ENCODE measurements at places on chromosomes 4 and X. TPM values are rescaled to one million over a fixed set of nuclear protein-coding genes. Genes with fewer than 3 reads are reported as not detected.

- no peaks in the 10 kb centered on the region for H3K36me3 ChIP-seq
- H3K4me1 ChIP-seq = peaks cover 28% of the 10 kb centered on the region
- peak within 1 kb of the TSS; percentile 87 for H3K27ac ChIP-seq
Observed at GRCh38 chr4:186265683-186266652, at the start of gene F11. Gene F11 (plus strand): TSS chr4:186266189. CDS start chr4:186267137, 948 bp downstream.

GRCh38 chr4:66014146-66014765 lies 344.0 kb upstream of the EPHA5 start:
- H3K4me3 ChIP-seq = no peak overlapping the region
- H3K27me3 ChIP-seq = no peaks in the 10 kb centered on the region
- DNase-seq = no peak
- H3K4me1 ChIP-seq = no peaks in the 10 kb centered on the region

- no peaks in the 10 kb centered on the region for H3K36me3 ChIP-seq
- no peak overlapping the region for H3K27ac ChIP-seq
- H3K4me3 ChIP-seq = no peak overlapping the region
- no peaks in the 10 kb centered on the region for H3K27me3 ChIP-seq
- H3K4me1 ChIP-seq = no peaks in the 10 kb centered on the region
Observed at GRCh38 chr4:105715692-105716278, 7.2 kb downstream of the GSTCD start.

GRCh38 chr4:54999003-54999402 lies 126.4 kb downstream of the KDR start:
- no peaks in the 10 kb centered on the region for H3K36me3 ChIP-seq
- H3K27me3 ChIP-seq = no peaks in the 10 kb centered on the region
- H3K4me3 ChIP-seq = no peak overlapping the region

- DNase-seq = no peak
- H3K36me3 ChIP-seq = no peaks in the 10 kb centered on the region
- no peaks in the 10 kb centered on the region for H3K4me1 ChIP-seq
- H3K27ac ChIP-seq = no peak overlapping the region
Observed at GRCh38 chr4:52954560-52955170, 92.5 kb downstream of the RASL11B start.

DNA sequence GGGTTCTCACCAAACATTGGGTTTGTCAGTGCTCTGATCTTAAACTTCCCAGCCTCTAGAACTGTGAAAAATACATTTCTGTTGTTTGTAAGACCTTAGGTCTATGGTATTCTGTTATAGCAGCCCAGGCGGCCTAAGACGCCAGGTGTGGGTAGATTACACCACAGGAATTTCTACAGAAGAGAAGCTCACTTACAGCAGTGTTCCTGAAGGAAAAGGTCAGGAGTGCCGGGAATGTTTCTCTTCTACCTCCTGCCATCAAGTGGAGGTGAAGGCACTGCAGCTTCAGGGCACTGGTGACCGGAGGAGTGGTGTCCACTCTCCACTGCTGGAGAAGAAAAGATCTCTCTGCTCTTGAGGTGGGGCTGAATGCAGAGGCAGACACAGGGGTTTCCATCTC lies 45.7 kb downstream of the FHDC1 start:
- H3K36me3 ChIP-seq = no peaks in the 10 kb centered on the region
- H3K4me1 ChIP-seq = no peaks in the 10 kb centered on the region
- H3K4me3 ChIP-seq = no peak overlapping the region
- H3K27ac ChIP-seq = no peak overlapping the region
- H3K27me3 ChIP-seq = no peaks in the 10 kb centered on the region

DNA sequence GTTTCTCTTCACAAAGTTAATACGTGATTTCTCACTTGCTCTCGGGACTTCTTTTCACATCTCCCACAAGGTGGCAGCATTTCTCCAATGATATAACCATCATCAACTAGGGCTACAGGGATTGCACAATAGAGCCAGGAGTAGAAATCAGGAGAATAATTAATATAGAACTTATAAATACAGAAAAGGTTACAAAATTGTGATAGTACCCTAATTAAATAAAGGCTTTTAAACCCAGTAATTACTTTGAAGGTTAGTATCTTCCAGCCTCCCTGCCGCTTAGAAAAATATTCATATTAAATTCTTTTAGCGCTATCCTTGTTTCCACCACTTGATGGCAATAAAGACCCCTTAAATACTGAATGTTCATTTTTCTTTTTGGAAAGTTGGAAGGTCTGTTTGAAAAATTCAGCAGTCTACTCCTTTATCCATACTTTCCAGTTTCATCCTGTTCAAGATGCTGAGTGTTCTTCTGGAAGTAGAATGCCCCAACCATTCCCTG lies 65.8 kb downstream of the RASGEF1B start:
- H3K27me3 ChIP-seq = no peaks in the 10 kb centered on the region
- no peak overlapping the region for H3K27ac ChIP-seq
- peak overlapping the region; percentile 12 for H3K4me3 ChIP-seq
- no peaks in the 10 kb centered on the region for H3K36me3 ChIP-seq
- DNase-seq = peak; percentile 54
- H3K4me1 ChIP-seq = no peaks in the 10 kb centered on the region

GRCh38 chr4:83361416-83362103 lies 26.9 kb upstream of the HPSE start:
- no peak for DNase-seq
- H3K4me3 ChIP-seq = no peak overlapping the region
- H3K27ac ChIP-seq = no peak overlapping the region
- H3K27me3 ChIP-seq = no peaks in the 10 kb centered on the region
- no peaks in the 10 kb centered on the region for H3K36me3 ChIP-seq

- no peaks in the 10 kb centered on the region for H3K36me3 ChIP-seq
- no peaks in the 10 kb centered on the region for H3K27me3 ChIP-seq
- peak overlapping the region; percentile 87 for H3K4me3 ChIP-seq
Observed at GRCh38 chr4:76950956-76951671, 1.6 kb downstream of the SEPTIN11 start.

DNA sequence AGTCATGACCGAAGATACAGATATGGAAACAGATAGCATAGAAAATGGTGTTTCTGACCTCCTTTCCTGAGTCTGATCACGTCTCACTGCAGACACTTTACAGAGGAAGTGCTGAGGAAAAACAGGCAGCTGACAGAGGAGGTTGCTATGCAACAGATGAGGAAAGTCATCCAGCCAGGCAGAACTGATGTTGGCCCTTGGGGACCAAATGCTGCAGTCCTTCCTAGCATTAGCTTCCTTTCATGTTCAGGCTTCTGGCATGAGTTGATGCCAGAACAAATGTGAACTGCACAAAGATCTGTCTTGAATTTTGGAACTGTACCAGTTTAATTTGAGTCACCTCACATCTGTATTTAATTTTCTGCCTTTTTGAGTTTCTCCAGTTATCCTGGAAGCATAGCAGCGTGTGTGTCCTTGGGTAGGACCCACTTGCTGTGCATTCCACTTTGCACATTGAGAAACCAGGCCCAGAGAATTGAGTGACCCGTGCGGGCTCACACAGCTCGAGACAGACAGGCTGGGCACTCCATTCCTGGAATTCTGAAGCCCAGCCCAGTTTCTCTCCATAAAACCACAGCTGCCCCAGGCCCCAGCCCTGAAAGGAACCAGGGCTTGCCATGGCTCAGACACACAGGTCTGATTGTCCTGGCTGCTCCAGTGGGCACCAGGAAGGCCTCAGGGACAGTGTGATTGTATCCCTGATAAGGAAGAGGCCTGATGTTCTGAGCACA lies 1.4 kb upstream of the MAGED1 start:
- H3K27me3 ChIP-seq = no peaks in the 10 kb centered on the region
- no peak overlapping the region for H3K27ac ChIP-seq
- no peaks in the 10 kb centered on the region for H3K4me1 ChIP-seq
- no peak for DNase-seq

DNA sequence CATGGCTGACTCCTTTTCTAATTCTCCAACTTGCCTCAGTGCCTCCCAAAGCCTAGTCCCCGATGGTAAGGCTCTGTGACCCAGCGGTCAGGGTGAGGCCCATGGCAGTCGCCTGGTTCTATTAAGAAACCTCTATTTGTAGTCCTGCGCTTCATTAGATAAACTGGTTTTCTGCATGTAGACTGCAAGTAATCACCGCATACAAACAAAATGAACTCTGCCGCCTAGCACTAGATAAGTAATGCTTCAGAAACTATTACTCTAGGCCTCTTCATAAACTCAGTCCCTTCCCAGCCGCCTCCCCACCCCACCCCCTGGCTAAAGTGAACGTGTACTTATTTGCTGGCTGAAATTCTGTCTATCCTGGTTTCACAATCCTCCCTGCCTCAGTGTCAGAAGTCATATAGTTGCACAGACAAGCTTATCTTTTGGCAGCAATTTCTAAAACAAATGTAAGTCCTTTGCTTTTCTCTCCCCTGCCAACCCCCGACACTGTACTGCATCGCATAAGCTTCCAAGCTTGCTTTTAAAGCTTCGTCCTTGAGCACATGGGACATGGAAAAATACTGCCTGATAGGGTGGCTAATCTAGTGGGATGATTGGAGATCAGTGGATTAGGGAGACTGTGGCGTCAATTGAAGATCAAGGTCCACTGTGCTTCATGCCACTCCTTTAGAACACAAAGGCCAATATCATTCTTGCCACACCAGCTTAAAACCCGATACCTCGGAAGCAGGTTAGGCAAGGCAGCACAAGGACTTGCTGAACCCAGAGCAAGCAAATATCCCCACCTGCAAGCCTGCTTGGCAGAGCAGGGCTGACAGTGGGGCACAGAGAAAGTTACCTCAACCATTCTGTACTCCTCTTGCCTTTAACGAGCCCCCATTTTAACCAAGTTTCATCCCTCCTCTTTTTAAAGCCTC lies 125.8 kb downstream of the IRF2 start:
- peak; percentile 77 for DNase-seq
- H3K36me3 ChIP-seq = no peaks in the 10 kb centered on the region
- H3K27ac ChIP-seq = peak overlapping the region; percentile 95
- H3K27me3 ChIP-seq = no peaks in the 10 kb centered on the region
- peak overlapping the region; percentile 14 for H3K4me3 ChIP-seq

DNA sequence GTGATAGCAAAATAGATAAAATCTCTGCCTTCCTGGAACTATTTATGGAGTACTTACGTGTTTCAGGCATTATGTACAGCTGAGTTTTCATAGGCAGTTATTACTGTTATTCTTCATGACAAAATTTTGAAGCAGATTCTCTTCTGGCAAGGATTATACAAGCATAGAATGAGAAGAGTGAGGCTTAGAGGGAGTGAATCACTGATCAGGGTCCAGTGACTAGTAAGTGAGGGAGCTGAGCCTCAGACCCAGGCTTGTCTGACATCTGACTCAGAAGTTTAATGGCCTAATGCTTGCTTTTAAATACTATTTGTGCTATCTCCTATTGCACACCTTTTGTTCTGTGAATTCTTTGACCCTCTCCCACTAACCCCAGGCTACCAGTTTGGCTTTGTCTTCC lies 110.6 kb downstream of the DTHD1 start:
- H3K36me3 ChIP-seq = no peaks in the 10 kb centered on the region
- DNase-seq = no peak
- no peaks in the 10 kb centered on the region for H3K4me1 ChIP-seq
- H3K27me3 ChIP-seq = no peaks in the 10 kb centered on the region

- H3K27ac ChIP-seq = no peak overlapping the region
- no peaks in the 10 kb centered on the region for H3K36me3 ChIP-seq
- no peaks in the 10 kb centered on the region for H3K27me3 ChIP-seq
- H3K4me3 ChIP-seq = no peak overlapping the region
Observed at GRCh38 chr4:123477711-123478209, 81.2 kb downstream of the SPRY1 start.

DNA sequence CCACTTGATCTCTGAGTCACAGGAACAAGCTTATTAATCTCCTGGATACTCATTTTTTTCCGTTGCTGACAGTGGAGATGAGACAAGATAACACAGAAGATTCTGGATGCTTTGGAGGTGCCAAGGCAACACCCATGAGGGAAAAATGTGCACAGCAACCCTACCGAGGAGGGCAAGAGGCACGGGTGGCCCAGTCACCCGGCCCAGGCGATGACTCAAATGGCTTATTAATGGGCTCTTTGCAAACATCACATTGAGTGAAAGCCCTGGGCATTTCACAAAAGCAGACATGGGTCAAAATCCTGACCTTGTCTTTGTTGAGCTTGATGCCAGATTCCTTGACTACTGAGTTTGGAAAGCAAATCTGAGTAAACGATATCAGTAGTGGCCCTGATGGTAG lies 315.1 kb downstream of the STK32B start:
- DNase-seq = no peak
- no peaks in the 10 kb centered on the region for H3K4me1 ChIP-seq
- H3K27me3 ChIP-seq = no peaks in the 10 kb centered on the region
- H3K27ac ChIP-seq = no peak overlapping the region
- no peaks in the 10 kb centered on the region for H3K36me3 ChIP-seq
- no peak overlapping the region for H3K4me3 ChIP-seq

DNA sequence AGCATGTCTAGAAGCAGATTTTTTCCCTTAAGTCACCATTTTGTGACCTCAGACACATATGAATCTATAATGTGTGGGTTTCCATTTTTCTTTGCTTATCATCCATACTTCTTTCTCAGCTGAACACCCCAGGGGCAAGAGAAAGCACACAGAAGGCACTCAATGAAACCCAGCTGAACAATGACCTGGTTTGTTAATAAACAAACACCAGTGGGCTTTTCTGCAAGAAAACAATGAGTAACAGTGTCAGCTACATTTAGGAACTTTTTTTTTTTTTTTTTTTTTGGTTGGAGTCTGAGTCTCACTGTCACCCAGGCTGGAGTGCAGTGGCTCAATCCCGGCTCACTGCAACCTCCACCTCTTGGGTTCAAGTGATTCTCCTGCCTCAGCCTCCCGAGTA lies 40.7 kb upstream of the KLF3 start:
- H3K36me3 ChIP-seq = no peaks in the 10 kb centered on the region
- no peak overlapping the region for H3K4me3 ChIP-seq
- H3K4me1 ChIP-seq = no peaks in the 10 kb centered on the region
- no peaks in the 10 kb centered on the region for H3K27me3 ChIP-seq

DNA sequence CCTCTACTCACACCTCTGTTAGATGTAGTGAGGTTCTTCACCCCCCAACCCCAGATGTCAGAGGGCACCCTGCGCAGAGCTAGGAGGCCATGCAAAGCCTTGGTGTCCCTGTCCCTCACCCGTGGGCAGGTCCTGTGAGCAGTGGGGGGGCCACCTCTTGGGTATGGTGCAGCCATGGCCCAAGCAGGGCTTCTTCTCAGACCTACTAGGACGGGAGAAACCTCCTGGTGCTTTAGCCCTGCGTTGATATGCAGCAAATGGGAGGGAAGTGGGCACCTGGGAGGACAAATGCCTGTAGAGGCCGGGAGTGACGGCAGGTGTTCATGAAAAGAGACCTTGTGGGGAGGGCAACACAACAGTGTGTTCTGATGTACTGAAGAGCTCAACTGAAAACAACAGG lies 38.5 kb upstream of the MSANTD1 start:
- no peak overlapping the region for H3K4me3 ChIP-seq
- H3K27ac ChIP-seq = no peak overlapping the region
- peaks cover 29% of the 10 kb centered on the region for H3K4me1 ChIP-seq
- H3K36me3 ChIP-seq = peaks cover 11% of the 10 kb centered on the region
- no peaks in the 10 kb centered on the region for H3K27me3 ChIP-seq

DNA sequence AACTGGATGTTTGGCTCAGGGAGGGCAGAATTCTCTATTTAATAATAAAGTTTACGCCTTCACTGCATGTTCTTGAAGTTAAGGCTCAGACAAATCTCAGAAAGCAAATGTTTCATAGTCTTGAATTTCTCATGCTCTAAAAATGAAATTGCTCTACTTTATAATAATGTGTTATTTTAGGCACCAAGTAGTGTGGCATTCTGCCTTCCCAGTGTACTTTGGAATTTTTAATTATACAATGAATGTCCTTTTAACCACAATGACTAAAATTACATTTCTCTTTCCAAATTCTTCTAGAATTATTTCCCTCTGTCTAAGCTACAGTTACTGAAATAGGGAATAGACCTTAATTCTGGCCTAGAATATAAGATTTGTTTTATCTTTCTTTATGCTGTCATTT lies 97.9 kb upstream of the PDE5A start:
- no peaks in the 10 kb centered on the region for H3K36me3 ChIP-seq
- no peak overlapping the region for H3K27ac ChIP-seq
- no peak for DNase-seq
- H3K27me3 ChIP-seq = no peaks in the 10 kb centered on the region

The CSN1S1 gene
- not detected for total RNA-seq

The CWH43 gene
- total RNA-seq = not detected

The CXorf49 gene
- total RNA-seq = not detected
